ENCODE measurements at places on chromosomes 7 and 10.

DNA sequence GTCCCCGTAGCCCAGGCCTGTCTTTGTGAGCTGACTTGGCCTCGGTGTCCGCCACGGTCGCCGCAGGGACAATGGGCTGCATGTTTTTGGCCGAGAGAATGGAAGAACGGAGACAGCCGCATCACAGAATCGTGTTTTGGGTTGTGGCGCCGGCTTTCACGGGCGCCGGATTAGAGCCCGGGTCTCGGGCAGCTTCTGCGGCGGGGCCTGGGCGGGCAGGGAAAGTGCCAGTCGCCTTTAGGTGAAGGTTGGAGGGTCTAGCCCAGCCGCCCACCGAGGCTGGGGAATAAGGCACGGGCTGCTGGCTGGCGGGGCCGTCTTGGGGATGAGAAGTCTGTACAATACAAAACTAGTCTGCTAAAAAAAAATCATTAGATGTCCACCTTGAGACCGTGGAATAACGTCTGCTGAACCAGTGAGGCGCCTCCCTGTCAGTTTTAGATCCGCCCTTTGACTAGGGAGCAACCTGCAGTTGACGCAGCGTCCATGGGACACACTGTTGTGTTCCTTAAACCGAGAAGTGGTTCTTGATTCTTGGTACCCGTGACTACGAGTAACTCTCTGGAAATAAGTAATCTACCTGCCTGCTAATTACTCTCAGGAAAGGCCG lies 577 bp downstream of the DNAJB9 start:
- DNase-seq = no peak

DNA sequence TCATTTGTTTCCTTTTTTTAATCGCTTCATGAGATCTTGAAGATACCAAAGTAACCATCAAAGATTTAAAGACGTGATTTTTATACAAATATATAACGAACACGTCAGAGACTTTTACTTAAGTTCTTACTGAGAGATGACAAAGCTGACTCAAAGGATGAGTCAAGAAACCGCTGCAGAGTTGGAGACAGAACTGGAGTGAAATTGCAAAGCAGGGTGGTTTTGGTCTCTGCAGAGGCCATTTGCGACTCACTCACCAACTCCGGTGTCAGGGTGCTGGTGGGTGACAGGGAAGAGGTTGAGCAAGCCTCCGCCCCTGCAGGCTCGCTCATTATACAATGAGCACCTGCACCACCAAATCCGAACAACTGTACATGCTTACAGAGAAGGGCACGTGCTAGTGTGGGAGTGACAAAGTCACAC lies 75.2 kb downstream of the DNAJB6 start:
- DNase-seq = no peak

DNA sequence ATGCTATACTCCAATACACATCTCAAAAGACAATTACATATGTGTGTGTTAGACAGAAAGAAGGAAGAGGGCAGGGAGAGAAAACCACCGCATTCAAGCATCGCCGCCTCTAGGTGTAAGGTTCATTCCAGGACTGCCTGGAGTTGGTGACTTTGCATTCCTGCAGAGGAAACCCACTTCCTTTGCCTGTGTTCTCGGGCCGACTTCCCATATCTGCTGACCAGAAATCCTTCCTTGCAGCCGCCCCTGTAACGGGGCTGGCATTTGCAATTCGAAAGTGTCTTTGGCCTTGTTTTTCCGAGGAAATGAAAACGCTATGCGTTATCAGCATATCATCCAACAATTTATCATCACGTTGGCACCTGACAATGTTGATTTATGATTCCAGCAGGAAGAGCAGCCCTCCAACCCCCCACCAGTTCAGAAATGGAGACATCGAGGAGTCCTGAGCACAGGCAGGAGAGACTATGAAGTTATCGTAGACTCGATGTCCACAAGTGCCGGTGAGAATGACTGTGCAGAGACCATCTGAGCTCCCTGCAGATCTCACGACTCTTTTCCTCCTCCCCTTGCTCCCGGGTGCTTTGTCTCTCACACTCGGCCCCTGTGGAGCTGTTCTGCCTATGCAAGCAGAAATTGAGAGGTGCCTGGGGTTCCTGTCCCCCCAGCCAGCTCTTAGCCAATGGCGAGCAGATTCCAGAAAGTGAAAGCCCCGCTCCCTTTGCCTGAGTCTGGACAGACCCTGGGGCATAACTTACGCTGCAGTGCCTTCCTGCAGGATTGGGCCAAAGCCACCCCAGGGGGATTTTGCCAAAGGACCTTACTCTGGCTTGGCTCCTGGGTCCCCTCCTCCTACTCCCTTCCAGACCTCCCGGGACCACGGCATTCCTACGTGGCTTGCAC lies 68.9 kb upstream of the FOXK1 start:
- no peak for DNase-seq

GRCh38 chr7:40027545-40027944 lies 77.5 kb downstream of the CDK13 start:
- no peak for DNase-seq

Measured in stimulated activated CD8-positive, alpha-beta memory T cell treated with anti-CD3 and anti-CD28 coated beads, Interleukin-15, amount 100 ng/mL, for 24 hours (primary cell).